ENCODE measurements at places on chromosomes 13 and 19.

DNA sequence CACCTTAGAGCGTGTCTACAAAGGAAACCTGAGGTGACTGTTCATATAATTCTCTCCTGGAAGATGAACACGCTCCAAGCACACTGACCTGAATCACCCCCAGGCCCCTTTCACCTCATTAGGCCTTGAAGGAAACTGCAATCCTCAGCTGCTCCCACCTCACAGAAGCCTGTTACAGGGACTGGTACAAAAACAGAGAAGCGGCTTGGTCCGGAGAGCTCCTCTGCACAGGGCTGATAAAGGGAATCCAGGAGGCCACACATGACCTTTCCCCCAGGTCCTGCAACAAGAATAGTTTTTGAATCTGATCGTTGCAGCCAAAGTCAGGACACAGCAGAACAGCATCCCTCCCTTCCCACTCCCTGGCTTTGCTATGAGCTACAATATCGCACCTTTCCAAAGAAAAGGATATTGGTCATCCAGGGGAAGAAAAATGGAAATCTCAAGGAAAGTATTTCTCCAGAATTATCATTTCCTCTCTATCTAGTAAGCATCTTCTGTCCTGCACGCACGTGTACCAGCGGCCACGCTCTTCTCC is 666.7 kb downstream of the UQCRFS1 start:
- no peak for DNase-seq

GRCh38 chr19:15123900-15124299 is 16.7 kb downstream of the SYDE1 start:
- DNase-seq: no peak

DNA sequence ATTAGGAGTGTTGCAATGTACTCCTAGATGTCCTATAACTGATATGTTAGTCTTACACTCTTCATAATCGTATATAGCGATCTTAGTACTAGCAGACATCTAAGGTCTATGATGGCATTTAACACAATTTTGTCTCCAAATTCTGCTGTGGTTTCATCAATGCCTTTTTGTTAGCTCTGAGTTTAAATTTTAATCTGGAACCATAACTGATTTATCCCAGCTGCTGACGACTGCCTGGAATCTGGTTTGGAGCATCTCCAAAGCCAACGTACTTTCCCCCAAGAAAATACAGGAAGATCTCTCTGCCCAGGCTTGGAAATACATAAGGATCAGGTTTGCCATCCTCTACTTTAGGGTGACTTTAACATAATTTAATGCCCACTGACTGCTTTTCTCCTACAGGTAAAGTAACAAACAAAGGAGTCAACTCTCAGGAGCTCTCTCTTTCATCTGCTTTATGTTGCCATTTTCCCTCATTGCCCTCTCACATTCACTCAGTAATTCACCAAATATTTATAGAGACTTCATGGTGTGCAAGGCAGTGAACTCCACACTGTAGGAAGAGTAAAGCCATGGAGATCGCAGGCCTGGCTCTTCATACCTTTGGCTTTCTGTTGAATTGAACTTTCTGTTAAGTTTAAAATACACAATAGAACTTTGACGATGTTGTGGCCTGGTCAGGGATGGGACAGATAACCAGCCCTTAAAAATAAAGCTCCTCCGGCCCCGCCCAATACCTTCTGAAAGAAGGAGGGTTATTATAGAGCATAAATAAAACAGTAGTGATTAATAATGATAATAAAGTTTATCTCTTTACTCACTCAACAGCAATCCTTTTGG is 23.3 kb upstream of the SPART start:
- no peak for DNase-seq

DNA sequence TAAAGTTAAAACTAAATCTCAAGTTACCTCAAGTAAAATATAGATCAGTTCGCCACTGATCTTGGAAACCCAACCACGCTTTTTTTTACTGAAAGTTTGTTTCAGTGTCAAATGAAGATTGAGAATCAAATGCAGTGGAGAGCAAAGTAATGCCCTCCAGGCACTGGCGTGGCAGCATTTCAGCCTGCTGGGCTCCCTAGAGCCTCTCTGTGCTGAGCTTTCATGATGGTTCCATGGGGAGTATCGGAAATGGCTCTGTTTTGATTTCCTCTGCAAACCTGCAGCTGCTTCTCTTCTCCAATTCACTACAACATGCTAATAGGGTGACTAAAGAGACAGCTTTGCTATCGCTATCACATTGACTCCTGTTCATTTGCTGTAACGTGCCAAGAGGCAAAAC is 141.6 kb downstream of the FGF14 start:
- DNase-seq: no peak
